Activated naive CD4-positive, alpha-beta T cell treated with Interleukin-2 at 50 U/mL for 16 hours (primary cell): ENCODE measurements at places on chromosomes 4 and X.

- DNase-seq = no peak
These were observed 173.4 kb upstream of the JADE1 start for GRCh38 chr4:128635955-128636560.

GRCh38 chrX:41705042-41705441 lies 16.3 kb downstream of the GPR34 start:
- no peak for DNase-seq

DNA sequence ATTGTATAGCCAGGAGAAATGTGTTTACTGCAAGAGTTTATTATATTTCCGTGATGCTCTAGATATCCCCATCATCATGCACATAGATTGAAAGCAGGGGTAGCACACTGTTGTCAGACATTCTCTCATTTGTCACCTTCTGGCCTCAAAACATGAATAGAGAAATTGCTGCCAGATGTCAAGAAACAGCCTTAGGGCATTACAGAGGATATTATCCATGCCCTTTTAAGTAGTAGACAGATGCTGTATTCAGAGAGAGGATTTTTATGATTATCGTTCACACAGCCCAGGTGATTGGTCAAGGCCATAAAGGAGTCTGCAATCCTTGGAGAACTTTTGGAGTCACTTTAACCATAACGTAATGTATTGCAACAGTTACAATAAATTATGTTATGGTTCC lies 1961.5 kb upstream of the TENM3 start:
- no peak for DNase-seq

GRCh38 chr4:169009286-169010124 lies 550 bp downstream of the CBR4 start:
- DNase-seq = peak; percentile 56

DNA sequence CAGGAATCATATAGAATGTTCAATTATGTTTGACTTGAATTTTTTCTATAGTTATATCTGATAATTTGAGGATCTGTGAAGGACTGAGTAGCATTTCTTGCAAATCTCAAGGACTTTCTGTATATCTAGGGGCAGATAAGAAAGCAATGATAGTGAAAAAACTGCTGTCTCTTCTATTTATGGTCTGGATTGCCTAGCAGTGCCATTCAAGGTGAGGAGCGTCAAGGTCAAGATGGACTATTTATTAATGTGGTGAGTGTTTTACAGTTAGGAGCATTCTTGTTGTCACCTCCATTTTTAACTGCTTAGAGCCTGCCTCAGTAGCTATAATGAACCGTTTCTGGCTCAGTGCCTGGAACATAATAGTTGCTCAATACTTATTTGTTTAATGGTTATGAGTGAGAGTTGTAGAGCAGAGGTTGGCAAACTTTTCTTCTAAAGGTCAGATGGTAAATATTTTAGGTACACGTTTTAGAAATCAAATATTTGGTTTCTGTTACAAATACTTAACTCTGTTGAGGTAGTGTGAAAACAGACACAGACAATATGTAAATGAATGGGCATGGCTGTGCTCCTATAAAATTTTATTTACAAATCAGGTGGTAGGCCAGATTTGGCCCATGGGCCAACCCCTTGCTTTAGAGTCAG lies 523.2 kb upstream of the IGFBP7 start:
- DNase-seq = no peak

DNA sequence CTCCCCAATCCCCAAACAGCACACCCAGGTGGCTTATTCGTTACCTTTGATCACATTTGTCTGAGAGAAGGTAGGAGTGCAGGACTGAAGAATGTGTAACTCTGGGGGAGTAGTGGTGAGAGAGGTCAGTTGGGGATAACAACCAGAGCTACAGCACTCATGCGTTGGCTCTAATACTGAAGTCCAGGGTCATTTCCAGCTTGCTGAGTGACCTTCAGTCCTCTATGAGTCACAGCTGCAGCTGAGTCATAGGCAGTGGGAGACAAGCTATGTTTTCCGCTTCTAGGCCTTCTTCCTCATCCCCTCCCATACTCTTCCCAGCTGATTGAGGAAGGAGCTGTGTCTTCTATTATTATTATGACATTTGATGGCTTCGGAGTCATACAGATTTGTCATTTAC lies 31.6 kb upstream of the CT47C1 start:
- no peak for DNase-seq

- no peak for DNase-seq
These were observed 79.9 kb upstream of the MAP3K15 start for GRCh38 chrX:19595043-19595677.

- no peak for DNase-seq
These were observed 122.5 kb upstream of the CLNK start for GRCh38 chr4:10806953-10807645.

DNA sequence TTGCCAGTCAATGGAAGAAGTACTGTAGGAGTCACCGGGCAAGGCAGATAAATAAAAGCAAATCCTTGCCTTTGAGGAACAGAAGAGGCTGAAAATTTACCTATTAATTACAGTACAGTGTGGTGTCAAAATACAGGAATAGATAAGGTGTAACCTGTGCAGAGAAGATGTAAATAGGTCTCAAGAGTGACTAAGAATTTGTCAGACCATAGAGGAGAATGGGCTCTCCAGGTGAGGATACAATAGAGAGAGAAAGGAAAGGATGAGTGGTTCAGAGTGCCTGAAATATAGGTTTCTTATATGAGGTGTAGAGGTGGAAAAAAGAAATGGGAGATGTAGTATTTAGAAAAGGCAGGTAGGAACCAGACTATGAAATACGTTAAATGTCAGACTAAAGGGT lies 801 bp upstream of the ZC4H2 start:
- DNase-seq = no peak

DNA sequence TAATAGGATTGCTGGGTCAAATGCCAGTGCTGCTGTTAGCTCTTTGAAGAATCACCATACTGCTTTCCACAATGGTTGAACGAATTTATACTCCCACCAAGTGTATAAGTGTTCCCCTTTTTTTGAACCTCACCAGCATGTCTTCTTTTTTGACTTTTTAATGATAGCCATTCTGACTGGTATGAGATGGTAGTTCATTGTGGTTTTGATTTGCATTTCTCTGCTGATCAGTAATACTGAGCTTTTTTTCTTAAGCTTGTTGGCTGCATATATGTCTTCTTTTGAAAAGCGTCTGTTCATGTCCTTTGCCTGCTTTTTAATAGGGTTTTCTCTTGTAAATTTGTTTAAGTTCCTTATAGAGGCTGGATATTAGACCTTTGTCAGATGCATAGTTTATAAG lies 14.8 kb downstream of the USP38 start:
- DNase-seq = no peak

DNA sequence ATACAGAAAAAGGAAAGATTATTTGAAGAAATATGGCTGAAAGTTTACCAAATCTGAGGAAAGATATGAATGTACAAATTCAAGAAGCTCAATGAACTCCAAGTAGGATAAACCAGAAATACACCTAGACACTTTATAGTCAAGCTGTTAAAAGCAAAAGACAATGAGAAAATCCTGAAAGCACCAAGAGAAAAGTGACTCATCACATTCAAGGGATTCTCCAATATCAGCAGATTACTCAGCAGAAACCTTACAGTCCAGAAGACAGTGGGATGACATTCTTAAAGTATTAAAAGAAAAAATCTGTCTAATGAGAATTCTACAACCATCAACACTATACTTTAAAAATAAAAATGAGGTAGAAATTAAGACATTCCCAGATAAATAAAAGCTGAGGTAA lies 223.8 kb upstream of the ZCCHC13 start:
- DNase-seq = no peak

GRCh38 chr4:21113496-21114223 lies 413.4 kb downstream of the PACRGL start:
- DNase-seq = no peak

DNA sequence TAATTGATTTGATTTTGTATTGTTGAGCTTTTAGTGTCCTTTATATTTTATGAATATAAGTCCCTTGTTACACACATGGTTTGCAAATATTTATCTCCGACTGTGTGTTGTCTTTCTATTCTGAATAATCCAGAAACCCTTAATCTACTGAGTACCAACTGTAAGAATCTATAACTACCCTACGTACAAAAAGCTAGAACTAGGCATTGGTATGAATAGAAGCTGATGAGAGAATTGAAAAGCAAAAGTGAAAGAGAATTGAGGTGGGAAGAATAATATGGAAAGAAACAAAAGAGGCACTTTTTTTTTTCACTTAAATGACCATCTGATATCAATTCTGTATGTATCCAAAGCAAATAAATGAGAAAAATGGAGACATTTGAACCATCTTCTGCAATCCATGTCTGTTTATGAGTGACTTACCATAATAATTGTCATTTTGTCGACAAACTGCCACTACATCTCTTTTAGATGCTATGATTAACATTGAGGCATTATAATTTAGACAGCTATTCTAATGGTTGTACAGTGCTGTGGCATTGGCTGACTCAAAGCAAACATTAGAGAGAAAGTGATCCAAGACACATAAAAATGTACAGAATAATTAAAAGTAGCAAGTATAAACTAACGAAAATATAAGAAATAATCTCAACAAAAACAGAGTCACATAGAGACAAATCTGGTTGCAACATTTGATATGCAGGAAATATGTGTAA lies 1516.6 kb upstream of the AGA start:
- DNase-seq = no peak

- DNase-seq = peak; percentile 23
These were observed 1.8 kb downstream of the NOP14 start for GRCh38 chr4:2961421-2961810.

DNA sequence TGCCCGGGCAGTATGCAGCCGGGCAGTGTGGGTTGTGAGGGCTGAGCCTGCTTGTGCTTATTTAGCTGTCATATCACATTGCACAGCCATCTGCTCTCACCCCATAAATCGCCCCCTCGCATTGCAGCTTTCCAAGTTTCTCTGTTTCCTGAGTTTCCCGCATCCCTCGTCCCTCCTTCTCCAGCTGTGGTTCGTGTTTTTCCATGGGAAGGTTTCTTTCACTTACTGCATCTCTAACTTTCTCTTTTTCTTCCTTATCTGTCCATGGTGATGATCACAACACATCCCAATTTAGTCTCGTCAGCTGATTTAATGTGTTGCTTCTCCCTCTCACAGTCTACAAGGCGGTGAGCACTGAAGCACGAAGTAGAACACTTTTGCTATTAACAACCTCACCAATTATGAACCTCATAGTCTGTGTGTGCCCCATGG lies 118.1 kb downstream of the ENPP6 start:
- DNase-seq = no peak

DNA sequence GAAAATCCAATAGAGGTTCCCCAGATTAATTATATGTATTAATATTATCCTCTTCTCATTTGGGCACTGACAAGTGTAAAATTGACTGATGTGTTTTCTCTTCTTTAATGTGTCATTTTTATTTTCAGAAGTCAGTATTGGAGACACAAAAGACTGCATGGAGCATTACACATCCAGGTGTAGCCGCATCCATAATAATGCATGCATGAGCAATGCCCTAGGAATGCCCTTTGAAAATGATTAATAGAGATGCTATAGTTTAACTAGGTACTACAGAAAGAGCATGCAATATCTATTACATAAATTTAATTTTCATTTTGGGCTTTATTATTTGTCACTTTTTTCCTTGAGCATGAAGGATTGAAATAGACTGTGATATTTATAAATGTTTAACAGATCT lies 509.9 kb downstream of the SPOCK3 start:
- DNase-seq = no peak
